ENCODE measurements at places on chromosomes 5 and 9. TPM values are rescaled to one million over a fixed set of nuclear protein-coding genes. Genes with fewer than 3 reads are reported as not detected.

The IRX4 gene
- total RNA-seq: 0.31 TPM

The PCA3 gene
- not detected for total RNA-seq

The SMAD5 gene
- 32.0 TPM for total RNA-seq

The PDGFRB gene
- 0.74 TPM for total RNA-seq

The FUT7 gene
- total RNA-seq: 0.06 TPM

The TPPP gene
- total RNA-seq: 7.4 TPM

The NR2F1 gene
- 4.3 TPM for total RNA-seq

The TLX3 gene
- not detected for total RNA-seq

The NR4A3 gene
- 1.7 TPM for total RNA-seq

The PCDHB2 gene
- total RNA-seq: 3.9 TPM

Data from A549 treated with Hydrocortisone at 1 μM for 4 hours (cell line).